ENCODE measurements at places on chromosomes 2 and 18. TPM values are rescaled to one million over a fixed set of nuclear protein-coding genes. Genes with fewer than 3 reads are reported as not detected.

DNA sequence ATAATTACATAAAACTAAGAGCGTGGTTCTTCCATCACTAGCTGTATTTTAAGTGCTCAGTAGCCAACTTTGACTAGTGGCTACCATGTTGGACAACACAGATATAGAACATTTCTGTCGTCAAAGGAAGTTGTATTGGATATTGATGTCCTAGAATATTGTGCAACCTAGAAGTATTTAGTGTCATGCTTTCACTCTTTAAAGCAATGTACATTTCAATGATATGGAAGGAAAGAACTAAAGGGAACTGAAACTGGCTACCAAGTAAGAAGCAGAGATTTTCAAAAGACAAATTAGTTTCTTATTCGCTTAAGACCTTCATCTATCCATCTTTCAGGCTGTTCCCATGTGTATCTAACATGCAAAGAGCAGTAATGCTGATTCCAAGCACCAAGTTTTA is 85.4 kb upstream of the EML6 start:
- no peak for DNase-seq

- no peak for DNase-seq
Observed at GRCh38 chr2:223918671-223919134, 26.4 kb downstream of the WDFY1 start.

DNA sequence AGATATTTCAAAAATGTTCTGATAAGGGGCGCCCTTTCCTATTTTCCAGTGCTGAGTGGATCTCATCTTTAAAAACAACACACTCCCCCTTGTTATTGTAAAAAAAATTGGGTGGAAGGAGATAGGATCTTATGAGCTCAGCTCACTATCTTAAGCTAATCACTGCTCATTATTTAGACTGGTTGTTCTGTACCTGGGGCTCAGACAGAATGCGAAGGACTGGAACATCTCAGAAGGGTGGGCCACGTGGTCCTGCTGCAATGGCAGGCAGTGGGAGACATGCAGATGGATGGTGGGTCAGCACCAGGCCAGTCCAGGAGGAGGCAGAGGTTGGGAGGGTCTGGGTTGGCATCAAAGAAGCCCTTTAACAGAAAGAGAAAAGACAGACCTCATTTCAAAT is 48.3 kb upstream of the GPR155 start:
- DNase-seq: no peak

DNA sequence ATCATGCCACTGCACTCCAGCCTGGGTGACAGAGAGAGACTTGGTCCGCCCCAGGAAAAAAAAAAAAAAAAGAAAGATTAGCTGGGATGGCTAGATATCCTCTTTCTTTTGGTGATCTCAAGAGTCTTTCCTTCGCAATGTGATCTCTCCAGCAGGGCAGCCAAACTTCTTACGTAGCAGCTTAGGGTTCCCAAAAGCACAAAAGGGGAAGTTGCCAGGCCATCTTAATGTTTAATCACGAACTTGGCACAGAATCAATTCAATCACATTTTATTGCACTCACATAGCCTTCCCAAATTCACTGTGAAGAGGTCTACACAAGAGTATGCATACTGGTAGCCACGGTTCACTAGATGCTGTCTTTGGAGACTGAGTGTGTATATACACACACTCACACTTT is 53.1 kb downstream of the VIL1 start:
- no peak for DNase-seq

CCDC102B gene
- 10.4 TPM for total RNA-seq

C18orf54 gene
- total RNA-seq: 0.53 TPM

DNA sequence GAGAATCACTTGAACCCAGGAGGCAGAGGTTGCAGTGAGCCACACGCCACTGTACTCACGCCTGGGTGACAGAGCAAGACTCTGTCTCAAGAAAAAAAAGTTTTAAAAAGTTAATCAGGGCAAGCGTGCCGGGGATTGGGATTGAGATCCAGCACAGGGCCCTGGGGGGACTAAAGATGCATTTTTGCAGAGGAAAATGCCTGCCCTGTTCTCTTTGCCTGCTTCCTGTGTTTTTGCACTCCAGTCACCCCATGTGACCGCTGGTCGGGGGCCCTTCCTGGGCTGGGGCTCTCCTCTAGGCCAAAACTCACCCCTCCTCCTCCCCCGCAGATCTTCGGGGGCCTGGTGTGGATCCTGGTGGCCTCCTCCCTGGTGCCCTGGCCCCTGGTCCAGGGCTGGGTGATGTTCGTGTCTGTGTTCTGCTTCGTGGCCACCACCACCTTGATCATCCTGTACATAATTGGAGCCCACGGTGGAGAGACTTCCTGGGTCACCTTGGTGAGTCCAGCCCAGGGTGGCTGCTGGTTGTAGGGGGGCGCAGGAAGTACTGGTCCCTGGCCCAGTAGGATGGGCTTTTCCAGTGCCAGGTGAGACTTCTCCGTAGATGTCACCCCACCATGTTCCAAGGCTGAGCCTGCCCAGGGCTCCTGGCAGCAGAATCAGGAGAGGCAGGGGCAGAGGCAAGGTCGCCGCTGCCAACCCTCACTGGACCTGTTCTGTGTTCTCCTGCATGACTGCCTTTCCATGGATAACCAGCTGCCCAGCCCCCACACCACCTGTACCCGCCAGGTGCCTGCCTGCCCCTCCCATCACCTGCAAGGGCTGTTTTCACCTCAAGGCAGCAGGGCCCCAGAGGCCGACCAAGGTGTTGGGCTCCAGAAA is 22.4 kb downstream of the MAL start:
- DNase-seq: no peak

DNA sequence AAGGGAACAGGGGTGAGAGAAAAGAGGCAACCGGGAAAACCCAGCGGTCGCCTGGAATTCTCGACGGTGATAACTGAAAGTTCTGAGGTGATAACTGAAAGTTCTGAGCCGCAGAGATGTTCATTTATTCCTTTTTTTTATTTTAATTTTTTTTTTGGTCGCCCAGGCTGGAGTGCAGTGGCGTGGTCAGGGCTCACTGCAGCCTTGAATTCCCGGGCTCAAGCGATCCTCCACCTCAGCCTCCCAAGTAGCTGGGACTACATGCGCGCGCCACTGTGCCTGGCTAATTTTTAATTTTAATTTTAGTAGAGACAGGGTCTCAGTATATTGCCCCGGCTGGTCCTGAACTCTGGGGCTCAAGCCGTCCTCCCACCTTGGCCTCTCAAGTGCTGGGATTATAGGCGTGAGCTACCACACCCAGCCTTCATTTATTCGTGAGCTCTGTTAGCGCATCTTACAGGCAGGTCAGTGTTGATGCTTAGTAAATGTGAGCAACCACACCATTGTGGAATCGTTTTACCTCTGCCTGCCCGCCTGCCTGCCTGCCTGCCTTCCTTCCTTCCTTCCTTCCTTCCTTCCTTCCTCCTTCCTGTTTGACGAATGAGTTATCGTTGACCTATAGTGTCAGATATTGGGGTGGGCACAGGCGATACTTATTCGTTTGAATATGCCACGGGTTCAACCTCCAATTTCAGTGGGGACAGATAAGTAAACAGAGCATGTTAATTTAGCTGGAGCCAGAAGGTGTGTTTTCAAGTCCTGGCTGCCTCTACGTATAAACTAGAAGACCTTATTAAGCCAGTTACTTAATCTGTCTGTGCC is 557 bp upstream of the E2F6 start:
- DNase-seq: peak; percentile 28

GRCh38 chr2:166361351-166362153 is 14.2 kb downstream of the SCN9A start:
- no peak for DNase-seq

- DNase-seq: no peak
Observed at GRCh38 chr2:156901373-156902031, 356.0 kb upstream of the GALNT5 start.

DNA sequence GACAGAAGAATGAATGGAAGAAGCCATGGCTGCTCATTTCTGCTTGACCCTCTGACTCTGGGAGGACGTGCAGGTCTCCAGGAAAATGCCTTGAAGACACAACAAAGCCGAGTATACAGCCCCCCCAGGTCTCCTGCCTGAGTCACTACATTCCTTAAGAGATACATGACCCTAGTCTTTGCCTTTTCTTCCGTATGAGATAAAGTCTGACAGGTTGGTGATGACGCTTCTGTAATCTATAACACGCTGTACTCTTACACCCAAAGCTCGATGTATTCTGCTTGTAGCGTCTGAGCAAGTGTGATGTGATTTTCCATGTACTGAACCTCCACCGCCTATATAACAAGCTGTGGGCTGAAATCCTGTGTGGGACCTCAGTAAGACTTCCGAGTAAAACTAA is 77.3 kb downstream of the KCTD1 start:
- no peak for DNase-seq

TMEM37 gene
- total RNA-seq: 6.9 TPM

GRCh38 chr2:45577441-45577840 is 33.6 kb downstream of the SRBD1 start:
- DNase-seq: no peak

GRCh38 chr2:27857417-27858172 is 32.6 kb downstream of the RBKS start:
- no peak for DNase-seq

LAMA1 gene
- not detected for total RNA-seq

GRCh38 chr18:68723539-68723938 is 8.6 kb upstream of the TMX3 start:
- no peak for DNase-seq

DNA sequence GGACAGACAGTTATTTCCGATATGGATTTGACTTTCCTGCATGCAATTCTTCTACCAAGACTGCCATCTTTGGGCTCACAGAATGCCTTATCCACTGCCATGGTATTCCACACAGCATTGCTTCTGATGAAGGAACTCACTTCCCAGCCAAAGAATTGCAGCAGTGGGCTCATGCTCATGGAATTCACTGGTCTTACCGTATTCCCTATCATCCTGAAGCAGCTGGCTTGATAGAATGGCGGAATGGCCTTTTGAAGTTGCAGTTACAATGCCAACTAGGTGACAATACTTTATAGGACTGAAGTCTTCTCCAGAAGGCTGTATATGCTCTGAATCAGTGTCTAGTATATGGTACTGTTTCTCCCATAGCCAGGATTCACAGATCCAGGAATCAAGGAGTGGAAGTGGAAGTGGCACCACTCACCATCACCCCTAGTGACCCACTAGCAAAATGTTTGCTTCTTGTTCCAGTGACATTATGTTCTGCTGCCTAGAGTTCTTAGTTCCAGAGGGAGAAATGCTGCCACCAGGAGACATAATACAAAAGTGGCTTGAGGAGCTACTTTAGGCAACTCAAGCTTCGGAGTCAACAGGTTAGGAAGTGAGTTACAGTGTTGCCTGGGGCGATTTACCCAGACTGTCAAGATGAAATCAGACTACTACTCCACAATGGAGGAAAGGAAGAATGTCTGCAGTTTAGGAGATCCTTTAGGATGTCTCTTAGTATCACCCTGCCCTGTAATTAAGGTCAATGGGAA is 23.8 kb upstream of the SMAD4 start:
- DNase-seq: no peak

SMCHD1 gene
- total RNA-seq: 31.4 TPM

- no peak for DNase-seq
Observed at GRCh38 chr2:14678761-14679160, 46.2 kb downstream of the LRATD1 start.

DNA sequence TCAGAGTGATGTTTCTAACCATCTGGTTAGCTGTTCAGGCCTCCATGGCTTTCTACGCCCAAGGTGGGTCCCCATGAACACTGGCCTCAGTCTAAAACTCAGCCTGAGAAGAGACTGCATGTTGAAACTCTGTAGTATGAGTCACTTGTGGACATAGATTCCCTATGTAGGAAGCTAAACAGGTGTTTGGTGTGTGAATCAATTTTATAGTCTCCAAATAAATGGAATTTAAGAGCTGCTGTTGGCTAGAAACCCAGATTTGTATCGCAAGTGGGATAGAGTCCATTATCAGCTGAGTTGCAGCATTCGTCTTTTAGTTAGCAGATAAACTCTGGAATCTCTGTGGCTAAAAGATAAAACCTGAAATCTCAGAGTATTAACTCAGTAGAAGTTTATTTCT is 131.4 kb downstream of the KCNS3 start:
- no peak for DNase-seq

SF3B6 gene
- total RNA-seq: 54.7 TPM

DNA sequence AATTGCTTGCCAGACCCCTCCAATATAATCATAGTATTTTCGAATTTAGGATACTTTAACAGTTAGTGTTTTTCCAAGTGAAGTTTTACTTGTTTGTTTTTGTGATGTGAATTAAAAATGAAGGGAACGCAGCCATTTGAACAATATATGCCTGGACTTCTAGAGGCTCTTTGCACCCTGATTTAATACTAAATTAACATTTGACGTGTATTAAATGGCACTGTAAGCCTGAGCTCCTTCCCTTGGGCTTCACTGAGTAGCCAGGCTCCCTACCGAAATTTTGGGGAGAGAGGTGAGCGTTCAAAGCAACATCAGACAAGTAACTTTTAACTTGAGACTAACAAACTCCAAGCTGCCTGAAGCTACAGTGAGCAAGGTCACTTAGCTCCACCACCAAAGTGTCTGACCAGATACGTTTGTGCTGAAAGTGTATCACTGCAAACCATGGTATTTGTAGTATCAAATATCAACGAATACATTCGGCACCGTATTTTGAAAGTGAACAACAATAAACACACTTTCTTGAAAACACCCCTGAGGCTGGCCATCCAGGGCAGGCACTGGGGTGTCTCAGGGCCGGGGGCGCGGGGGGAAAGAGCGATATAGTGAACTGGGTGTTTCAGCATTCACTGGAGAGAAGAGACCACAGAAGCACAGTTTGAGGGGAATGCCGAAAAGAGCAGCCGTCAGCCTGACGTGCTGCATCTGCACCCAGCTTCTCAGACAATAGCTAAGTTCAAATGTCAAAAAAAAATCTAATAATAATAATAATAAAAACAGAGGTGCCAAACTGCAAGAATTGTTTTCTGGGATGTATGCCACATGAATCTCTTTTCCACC is 7.7 kb upstream of the POU3F3 start:
- DNase-seq: no peak

GRCh38 chr2:118169359-118170005 is 81.2 kb downstream of the INSIG2 start:
- DNase-seq: peak; percentile 77

UGT1A8 gene
- not detected for total RNA-seq

GRCh38 chr2:51720826-51721225 is 688.9 kb upstream of the NRXN1 start:
- DNase-seq: no peak

GRCh38 chr18:57469884-57470283 is 34.7 kb downstream of the ONECUT2 start:
- DNase-seq: no peak

ANKRD44 gene
- total RNA-seq: 13.9 TPM

GRCh38 chr18:77676910-77677309 is 427.3 kb downstream of the GALR1 start:
- DNase-seq: no peak

TEKT4 gene
- total RNA-seq: not detected

DNA sequence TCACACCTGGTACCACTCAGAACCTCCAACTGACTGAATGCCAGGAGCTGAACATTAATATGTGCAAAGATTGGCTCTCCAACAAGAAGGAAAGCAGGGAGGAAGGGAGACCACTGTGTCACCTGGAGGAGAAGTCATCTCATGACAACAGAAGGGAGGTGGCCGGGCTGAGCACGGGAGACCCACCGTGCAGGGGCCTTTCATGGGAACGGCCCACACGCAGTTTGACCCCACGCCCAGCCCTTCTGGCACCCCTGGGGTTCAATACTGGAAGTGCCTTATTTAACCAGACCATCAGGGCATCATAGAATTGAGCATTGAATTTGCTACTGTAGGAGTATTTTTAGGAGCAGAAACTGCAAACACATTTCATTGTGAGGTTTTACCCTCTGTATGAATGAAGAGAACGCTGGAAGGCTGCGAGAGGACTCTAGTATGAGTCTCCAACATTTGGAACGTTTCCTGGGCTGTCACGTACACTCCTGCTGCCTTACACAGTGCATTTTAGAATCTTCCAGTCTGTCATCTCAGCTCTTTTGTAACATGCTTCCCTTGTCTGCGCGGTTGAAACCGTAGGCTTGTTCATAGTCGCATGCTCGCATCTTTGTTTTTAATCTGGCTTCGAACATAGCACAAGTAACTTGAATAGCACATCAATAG is 132.1 kb downstream of the NFATC1 start:
- DNase-seq: peak; percentile 45

Data from right cardiac atrium (tissue), 5 donors.